ENCODE measurements at places on chromosomes 16 and 17.
A peak's percentile ranks its signal among the peaks of the same experiment; 100 is the strongest.

- DNase-seq, result no peak
Measured at GRCh38 chr16:68380676-68381362, 67.5 kb downstream of the SMPD3 start.

GRCh38 chr16:17211797-17212196 lies 259.0 kb downstream of the XYLT1 start:
- no peak for DNase-seq

- DNase-seq, result no peak
Measured at GRCh38 chr17:39365242-39365641, 36.2 kb downstream of the FBXL20 start.

DNA sequence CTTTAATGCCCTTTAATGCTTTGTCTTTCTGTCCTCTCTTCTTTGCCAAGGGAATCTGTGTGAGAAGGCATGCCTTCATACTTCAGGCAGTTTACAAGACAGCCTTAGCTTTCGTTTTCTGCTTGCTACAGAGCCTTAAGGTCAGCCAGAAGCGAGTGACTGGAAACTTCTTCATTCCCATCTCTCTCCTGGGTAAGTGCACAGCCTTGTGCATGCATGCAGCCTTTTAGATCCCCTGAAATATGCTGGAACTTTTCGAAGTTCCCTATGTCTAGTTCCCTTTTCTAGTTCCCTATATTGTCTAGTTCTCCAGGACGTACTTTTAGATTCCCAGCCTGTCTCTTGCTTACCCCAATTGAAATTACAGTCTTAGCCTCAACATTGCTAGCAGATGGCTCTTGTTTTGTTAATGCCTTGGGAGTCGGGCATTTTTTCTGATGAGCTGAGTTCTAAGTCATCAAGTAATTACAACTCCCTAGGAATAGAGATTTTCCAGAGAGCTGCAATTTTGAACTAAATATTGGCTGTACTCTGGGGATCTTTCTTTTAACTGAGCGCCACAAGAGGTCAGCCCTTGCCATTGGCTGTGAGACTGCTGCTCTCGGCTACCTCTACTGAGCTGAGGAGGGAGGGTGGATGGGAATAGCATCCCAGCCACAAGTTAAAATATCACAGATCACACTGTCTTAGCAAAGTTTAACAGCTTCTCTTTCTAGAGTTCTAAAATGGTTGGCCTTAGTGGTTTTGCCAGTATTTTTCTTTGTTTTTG lies 22.7 kb upstream of the PPM1D start:
- no peak for DNase-seq

- DNase-seq, result no peak
Measured at GRCh38 chr16:81415751-81416150, 28.9 kb upstream of the CMIP start.

- peak; percentile 67 for DNase-seq
Measured at GRCh38 chr17:40615068-40615840, 32.4 kb downstream of the SMARCE1 start.

- DNase-seq, result no peak
Measured at GRCh38 chr17:70865993-70866804, 696.9 kb downstream of the KCNJ2 start.
